ENCODE measurements at places on chromosomes 2 and 18.
A peak's percentile ranks its signal among the peaks of the same experiment; 100 is the strongest.

GRCh38 chr2:47095349-47096020 lies 59.6 kb downstream of the STPG4 start:
- no peak for DNase-seq

DNA sequence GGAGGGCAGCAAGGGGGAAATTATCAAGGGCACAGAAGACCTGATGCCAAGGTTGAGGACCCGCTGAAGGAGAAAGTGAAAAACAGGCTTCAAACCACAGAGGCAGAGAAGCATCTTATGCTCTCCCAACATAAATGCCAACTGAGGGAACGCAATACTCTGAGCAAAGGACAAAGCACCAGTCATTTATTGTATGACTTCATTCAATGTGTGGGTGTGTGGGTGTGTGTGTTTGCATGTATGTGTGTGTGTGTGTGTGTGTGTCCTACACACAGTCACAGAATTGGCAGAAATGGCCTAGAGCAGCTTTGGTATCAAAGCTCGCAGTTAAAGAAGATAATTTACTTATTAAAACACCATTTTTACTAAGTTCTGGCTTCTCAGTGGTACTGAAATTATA lies 51.4 kb downstream of the UXS1 start:
- DNase-seq: no peak

DNA sequence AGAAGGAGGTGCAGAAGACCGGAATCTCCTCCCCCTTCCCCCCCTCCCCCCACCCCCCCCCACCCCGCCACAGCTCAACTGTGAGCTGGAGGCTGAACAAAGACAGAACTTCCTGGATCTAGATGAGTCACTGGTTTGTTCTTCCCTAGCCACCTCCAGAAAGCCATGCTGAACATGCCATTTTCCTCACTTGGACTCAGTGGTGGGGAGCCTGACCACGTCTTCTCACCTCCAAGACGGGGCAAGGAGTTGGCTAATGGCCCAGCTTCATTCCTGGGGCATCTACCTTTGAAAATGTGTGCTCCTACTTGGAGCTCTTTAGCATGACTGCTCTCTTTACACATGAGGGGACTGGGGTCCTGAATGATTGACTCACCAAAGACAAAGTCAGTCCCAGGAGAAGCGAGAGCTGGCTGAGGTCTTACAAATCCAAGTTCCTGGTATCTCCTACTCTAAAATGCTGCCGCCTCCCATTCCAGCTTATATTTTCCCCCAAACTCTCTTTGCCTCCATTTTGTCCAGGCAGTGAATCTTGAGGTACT lies 22.6 kb upstream of the FZD5 start:
- DNase-seq: no peak

- no peak for DNase-seq
Measured at GRCh38 chr2:20868377-20868776, 45.5 kb upstream of the LDAH start.

DNA sequence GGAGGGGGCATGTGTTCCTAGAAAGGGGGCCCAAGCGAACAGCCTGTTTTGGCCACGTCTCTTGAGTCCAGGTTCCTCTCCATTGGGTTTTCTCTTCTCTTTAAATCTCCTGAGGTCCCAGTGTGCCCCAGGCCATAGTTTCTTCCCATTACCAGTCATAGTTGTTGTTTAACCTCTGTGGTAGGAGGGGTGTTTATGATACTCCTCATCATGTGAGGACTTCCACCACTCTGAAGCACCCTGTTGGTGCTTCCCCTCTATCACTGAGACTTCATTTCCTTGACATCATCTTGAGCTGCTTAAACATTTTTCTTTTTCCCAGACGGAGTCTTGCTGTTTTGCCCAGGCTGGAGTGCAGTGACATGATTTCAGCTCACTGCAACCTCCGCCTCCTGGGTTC lies 45.9 kb downstream of the WIPF1 start:
- no peak for DNase-seq

- DNase-seq: no peak
Measured at GRCh38 chr18:54762386-54762785, 65.9 kb upstream of the RAB27B start.

- DNase-seq: no peak
Measured at GRCh38 chr2:22887845-22888244, 497.1 kb upstream of the KLHL29 start.

- no peak for DNase-seq
Measured at GRCh38 chr2:121816797-121817196, 61.3 kb downstream of the TSN start.

DNA sequence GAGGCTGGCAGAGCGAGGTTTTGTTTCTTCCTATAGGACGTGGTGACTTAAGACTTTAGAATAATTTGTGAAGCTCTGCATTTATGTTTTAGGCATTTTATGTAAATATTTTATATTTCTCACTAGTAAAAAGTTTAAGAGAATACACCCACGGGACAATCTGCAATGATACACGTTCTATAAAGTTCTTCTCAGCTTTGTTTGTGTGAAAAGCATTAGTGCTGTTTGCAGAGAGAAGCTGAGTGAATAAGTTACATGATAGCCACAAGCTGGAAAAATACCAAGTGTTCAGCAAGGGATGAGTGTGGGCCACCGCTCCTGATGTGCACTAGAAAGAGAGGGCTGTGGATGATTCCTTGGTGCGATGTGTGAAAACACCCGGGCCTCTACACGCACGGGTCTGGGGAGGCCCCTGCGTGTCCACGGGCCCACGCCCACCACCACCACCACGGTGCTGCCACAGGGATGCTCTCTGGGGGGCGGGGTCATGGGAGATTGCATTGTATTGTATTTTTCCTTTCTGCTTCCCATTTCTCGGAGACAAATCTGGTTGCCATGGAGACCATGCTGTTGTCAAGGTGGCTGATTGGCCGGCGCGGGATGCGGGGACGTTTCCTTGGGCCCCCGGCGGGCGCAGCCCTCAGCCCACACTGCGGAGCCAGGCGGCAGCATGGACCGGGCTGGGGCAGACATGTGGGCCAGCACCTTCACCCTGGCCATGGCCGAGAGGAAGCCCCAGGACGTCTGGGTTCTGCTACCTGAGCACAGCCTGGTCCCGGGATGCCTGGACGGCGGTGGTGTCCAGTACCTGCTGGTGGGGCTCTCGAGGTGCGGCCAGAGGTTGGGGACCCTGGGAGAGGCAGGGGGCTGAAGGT lies at the start of gene RTP5:
Gene RTP5 (plus strand): TSS at position 643 of the 875 bp plus-strand sequence. CDS start 28 bp downstream, at position 671.
- DNase-seq: no peak

DNA sequence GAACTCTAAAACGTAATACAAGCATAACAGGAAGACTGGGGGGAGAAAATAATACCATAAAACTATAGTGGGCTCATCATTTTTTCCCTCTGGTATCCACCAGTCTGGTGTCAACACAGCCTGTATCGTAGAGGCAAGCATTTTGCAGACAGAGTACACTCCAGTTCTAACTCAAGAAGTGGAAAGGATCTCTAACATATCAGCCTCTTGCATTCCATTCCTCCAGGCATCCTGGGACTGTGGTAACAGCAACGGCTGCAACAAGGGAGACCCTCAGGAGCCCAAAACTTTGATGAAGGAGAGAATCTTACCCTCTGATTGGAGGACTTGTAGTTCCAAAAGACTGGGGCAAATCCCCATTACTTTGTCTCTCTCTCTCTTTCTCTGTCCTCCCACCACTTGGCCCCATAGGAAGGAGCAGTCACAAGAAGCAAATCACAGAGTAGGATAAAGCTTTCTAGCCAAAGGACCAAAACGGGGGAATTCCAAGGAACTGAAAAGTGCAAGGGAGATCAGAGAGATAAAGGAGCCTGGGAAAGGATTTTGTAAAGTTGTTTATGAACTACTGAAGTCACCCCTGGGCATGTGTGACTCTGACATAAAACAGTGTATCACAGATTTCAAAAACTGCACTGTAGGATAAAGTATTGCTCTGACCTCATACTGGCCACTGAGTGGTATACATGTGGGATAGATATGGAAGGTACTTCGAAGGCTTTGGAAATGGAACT lies 11.9 kb downstream of the FRZB start:
- no peak for DNase-seq

DNA sequence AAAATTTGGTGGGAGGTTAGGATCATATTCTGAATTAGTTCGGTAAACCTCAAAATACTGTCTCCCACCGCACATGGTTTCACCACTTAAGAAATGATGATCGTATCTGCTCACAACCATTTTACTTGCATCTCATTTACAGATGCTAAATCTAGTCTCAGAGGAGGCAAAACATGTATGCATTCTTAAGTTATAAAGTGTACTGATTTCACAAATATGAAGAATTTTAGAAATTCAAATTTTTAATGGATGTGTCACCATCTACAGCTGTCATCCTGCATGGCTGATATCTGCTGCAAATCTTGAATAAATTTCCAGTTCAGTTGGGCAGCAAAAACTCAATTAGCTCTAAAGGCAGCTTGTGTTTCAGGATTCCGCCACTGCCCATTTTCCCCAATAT lies 243.3 kb upstream of the KCNJ3 start:
- DNase-seq: no peak

GRCh38 chr2:178731300-178731699 lies 75.9 kb downstream of the TTN start:
- DNase-seq: no peak

DNA sequence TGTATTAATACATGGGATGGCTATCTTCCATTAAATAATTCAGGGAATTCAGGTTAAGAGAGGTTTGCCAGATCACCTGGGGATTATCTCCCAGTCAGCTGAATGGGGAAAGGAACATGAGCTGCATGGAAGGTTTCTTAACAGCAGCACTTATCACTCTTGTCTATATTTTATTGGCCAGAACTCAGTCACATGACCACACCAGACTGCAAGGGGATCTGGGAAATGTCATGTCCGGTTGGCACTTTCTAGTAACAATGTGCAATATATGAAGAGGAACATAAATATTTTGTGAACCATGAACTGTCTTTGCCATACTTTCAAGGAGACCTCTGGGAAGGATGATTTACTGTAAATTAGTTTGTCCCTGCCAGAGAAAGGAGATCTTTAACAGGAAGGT lies 599.1 kb downstream of the SLC4A3 start:
- DNase-seq: no peak

- peak; percentile 58 for DNase-seq
Measured at GRCh38 chr2:48545244-48545643, 15.3 kb downstream of the STON1 start.

DNA sequence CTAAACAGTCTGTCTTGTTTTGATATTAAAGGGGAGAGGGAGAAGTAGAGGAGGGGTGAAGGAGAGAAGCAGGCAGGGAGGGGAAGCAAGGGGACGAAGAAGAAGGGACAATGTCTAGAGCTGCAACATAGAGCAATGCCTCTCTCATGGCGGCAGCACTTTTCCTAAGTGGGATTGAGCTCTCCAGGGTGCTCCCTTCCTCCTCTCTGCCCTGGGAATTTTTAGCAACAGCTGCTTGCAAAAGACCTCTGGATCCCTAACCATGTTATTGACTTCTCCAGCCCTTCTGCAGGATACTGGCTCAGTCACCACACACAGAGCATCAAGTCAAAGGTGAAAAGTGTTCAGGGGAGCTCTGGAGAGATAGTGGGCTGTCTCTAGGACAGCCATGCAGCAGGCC lies 734.9 kb downstream of the EPHA4 start:
- no peak for DNase-seq

GRCh38 chr2:24046599-24046929 lies 627 bp downstream of the WDCP start:
- DNase-seq: no peak

DNA sequence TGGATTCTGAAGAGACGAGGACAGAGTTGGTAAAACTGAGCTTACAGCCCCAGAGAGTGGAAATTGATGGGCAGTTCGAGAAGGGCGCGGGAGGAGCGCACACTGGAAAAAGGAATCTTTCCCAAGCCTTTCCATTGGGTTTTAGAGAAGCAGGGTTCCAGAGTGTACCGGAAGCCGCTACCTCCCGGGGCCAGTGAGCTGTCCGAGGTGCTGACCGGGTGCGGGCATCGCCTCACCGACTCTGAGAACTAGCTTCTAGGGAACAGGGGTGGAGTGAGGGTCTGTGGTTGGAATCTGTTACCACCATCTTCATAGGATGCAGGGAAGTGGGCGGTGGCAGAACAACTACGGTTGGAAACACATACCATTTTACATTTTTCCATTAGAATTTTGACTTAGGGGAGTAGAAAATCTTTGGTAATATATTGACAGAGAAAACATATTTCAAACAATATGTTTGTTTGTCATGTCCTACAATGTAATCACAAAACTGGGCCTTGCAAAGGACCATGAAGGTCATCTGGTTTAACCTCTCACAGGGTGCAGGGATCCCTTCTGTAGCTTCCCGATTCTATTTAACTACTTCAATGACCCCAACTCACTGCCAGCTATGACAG lies 724 bp downstream of the NMS start:
- DNase-seq: peak; percentile 80

DNA sequence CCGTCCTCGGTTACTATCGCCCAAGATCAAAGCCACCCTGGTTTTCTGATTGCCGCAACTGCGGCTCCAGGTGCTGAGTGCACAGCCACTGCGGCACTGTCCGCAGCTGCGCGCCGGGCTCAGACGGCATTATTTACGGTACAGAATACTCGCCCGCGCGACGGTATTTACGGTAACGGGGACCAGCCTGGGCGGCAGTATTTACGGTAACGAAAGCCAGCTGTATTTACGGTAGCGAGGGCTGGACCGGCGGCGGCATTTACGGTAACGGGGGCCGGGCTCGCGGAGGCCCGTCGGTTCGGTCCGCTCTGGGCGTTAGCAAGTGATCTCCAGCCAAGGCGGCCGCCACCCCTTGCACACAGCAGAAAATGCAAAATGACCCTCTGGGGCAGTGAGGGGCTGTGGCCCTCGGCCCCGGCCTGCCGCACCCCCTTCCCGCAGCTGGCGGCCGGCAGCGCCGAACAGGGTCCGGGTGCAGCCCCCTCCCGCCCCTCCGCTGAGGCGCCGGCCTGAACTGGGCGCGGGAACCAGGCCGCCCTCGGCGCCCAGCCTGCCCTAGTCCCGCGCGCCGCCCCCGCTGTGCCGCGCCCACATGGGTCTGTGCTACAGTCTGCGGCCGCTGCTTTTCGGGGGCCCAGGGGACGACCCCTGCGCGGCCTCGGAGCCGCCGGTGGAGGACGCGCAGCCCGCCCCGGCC lies at the start of gene GNAL:
Gene GNAL (plus strand): TSS at position 293 of the 697 bp plus-strand sequence. CDS start 300 bp downstream, at position 593.
- DNase-seq: peak; percentile 90

GRCh38 chr18:59942601-59943000 lies 42.8 kb downstream of the PMAIP1 start:
- no peak for DNase-seq

GRCh38 chr18:53819174-53819573 lies 405.3 kb downstream of the MBD2 start:
- no peak for DNase-seq

DNA sequence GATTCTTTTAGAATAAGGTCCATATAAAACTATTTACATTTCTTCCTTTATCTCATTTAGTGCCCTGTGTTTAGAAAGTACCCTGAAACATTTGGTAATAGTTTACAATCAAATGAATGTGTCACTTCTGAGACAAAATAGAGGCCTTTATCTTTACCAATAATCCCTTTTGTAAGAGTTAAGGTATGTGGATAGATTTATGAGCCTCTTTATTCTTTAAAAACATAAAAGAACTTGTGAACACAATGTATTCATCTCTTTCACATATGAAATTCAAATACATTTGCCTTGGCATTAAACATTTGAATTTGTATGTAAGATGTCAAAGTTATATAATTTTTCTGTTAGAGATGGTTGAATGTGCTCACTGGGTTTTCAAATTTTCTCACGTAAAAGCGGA lies 180.5 kb upstream of the CWC22 start:
- no peak for DNase-seq

- DNase-seq: peak; percentile 16
Measured at GRCh38 chr2:236662231-236663185, 92.9 kb downstream of the ACKR3 start.
